ENCODE measurements at places on chromosomes 5 and 9.

DNA sequence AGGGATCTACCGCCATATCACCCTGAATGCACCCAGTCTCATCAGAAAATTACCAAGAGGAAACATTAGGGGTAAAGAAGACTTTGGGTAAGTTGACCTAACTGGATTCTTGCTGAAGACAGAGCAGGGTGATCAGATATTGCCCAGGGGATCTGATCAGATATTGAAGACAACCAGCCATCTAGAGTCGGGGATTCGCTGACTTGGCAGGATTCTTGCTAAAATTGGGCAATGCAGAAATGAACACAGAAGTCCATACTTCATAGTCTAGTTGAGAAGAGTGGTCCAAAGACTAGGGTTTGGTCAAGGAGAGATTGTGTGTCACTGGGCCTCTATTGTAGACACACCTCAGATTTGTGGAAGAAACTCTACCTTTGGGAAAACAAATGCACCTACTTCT, 107.2 kb downstream of the SV2C start:
- DNase-seq = no peak

- no peak for DNase-seq
Measured at GRCh38 chr5:40736103-40736875, 19.5 kb downstream of the TTC33 start.

GRCh38 chr5:136732751-136733150, 367.4 kb upstream of the TRPC7 start:
- no peak for DNase-seq

DNA sequence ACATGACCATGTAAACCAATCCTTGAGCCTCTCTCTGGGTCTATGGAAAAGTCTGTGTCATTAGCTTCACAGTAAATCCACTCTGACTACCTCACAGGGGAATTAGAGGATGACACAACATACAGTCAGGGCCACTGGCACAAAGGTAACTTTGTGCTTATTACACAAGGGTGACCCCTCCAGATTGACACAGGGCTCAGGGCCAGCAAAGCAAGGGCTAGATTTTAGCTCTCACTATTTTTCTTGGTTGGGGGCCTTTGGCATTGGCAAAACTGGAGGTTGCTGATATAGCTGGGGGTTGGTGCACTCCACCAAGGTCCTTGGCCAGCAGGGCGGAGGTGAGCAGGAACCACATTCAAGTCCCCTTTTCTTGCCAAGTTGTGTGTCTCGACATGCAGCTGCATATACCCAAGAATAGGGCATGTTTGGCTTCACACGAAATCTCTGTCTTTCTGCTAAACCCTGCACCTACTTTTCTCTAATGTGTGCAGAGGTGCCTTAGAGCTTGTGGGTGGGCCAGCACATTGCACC, 15.2 kb upstream of the OSMR start:
- DNase-seq = no peak

DNA sequence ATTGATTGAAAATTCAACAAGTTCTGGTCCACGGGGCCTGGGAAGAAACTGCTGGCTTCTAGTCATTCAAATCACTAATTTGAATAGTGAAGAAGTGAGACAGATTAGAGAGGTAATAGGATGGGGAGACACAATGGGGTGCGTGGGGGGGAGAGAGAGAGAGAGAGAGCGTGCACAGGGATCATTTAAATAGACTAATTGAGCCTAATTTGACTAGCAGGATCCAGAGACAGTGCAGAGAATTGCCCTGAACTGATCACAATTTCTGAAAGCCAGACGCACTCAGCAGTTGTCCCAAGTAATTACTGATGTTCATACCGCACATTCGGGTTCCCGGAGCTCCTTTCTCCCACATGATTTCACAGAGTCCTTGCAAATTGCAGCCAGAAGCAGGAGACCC, 50.3 kb upstream of the C5orf58 start:
- DNase-seq = no peak

- peak; percentile 35 for DNase-seq
Measured at GRCh38 chr9:135887585-135888050, 19.7 kb downstream of the CAMSAP1 start.

- DNase-seq = no peak
Measured at GRCh38 chr5:7395432-7395946, 449 bp upstream of the ADCY2 start.

DNA sequence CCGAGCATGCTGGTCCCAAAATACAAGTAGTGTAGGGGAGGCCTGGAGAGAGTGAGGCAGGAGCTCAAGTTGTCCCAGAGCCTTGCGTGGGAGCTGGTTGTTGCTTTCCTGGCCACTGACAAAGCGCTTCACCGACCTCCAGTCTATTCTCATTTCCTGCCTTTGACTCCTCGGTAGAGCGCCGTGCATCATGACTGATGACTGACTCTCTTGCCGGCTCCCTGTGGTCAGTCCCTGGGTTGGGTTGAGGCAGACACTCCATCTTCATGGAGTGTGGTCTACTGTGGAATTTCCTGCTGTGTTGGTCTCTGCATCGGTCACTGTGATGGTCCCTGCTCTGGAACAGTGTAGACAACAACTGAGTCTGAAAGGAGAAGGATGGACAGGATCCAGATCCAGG, 175.1 kb upstream of the S1PR3 start:
- no peak for DNase-seq

Data from activated T-helper 1 cell treated with Interleukin-2 at 50 U/mL for 16 hours (primary cell).